ENCODE measurements at places on chromosomes 5 and 9.

DNA sequence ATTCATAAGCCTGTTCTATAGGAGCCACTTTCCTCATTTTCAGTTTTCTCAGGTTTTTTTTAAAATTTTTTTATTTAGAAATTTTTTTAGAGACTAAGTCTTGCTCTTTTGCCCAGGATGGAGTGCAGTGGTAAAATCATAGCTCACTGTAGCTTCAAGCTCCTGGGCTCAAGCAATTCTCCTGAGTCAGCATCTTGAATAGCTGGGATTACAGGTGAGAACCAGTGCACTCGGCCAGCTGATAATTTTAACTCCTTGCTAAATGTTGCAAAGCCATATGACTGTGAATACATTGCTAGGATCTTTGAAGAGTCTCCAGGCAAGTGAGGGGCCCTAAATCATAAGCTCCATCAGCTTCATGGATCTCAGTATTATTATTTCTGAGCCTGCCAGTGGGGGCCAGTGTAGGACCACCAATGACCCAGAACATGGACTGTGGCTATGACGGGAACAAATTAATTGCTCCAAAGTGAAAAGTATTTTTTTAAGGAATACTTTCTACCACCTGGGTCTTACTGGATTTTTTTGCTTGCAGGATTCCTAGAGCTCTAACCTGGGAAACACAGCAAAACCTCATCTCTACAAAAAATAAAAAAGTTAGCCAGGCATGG is 5.7 kb upstream of the GAPVD1 start:
- no peak for DNase-seq

GRCh38 chr5:180287868-180288267 is 4.0 kb downstream of the MAPK9 start:
- no peak for DNase-seq

DNA sequence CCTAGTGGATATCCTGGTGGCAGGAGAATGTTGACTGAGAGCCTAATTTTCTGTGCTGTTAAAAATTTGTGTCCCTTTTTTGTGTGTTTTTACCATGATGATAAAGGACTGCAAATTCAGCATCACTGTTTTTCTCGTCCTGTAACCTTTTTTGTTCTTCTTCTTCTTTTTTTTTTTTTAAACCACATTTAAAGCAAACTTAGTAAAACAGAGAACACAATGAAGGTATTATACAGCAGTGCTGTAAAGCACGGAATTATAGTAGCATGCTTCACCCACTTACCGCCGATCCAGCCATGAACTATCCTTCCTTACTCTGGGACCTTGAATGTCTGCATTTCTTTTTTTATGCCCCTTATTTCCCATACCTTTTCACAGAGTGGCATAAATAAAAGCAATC is 280.0 kb downstream of the ARHGAP26 start:
- no peak for DNase-seq

GRCh38 chr5:109485030-109485429 is 75.3 kb upstream of the PJA2 start:
- peak; percentile 37 for DNase-seq
